Activated naive CD8-positive, alpha-beta T cell treated with anti-CD3 and anti-CD28 coated beads for 36 hours (primary cell): ENCODE measurements at places on chromosomes 4 and X. TPM values are rescaled to one million over a fixed set of nuclear protein-coding genes. Genes with fewer than 3 reads are reported as not detected.

Gene SSX2
- not detected for total RNA-seq

Gene ATP1B4
- total RNA-seq, result not detected

Gene MAPK10
- not detected for total RNA-seq

Gene KLF8
- 1.6 TPM for total RNA-seq

Gene TCEAL5
- total RNA-seq, result not detected

Gene ANOS1
- not detected for total RNA-seq

Gene NSG1
- 4.7 TPM for total RNA-seq

- DNase-seq, result no peak
Measured at GRCh38 chr4:22857411-22857810, 164.7 kb downstream of the GBA3 start.

DNA sequence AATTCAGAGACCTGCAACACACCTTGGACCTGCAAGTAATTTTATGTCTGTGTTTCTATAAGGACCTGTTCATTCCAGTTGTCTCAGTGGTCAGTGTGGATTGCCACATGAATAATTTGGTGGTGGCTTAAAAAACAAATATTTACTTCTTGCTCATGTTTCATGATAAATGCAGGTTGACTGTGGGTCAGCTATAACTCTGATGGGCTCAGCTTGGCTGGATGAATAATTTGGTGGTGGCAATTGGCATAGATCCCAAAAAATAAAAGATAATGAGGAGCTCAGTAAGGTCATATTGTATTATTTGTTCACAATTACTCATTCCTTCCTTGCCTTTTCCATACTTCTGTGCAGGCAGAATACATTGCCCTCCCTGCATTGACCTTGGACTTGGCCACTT, 18.9 kb upstream of the SCRG1 start:
- no peak for DNase-seq

DNA sequence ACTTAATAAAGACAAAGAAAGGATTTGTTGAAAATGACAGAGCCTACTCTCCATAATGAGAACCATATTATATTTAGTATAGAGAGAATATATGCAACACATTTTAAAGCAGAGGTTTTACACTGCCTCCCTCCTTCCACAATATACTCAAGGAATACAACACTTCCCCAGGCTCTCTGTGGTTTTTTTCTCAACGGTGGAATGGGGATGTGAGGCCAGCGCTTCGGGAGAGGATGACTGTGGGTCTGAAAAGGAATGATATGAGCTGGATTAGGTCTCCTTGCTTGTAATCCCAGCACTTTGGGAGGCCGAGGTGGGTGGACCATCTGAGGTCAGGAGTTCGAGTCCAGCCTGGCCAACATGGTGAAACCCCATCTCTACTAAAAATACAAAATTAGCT, 348.7 kb upstream of the KLF3 start:
- no peak for DNase-seq

DNA sequence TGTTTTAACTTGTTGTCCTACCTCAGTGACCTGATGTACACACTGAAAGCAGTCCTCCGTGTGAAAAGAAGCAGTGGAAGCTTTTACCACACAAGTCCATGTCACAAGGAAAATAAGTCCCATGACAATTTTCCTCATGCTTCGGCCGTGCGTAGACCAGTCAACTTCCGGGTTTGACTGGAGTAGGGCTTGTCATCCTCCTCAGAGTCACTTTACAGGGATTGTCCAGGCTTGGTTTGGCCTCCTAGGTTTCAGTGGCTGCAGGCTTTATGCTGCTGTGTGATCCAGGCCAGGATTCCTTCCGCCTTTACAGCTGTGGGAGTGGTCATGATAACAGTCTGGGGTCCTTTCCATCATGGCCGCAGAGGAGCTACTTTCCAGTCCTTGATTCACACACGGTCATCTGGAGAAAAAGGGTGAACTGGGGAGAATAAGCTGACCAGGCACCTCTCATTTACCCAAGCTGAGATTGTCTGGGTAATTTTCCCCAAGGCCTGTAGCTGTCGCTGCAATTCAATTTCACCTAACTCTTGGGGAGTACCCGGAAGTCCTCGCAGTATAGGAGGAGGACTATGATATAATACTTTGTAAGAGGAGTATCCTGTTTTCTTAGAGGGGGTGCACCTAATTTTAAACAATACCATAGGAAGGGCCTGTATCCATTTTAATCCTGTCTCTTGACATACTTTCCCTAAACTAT, 206.1 kb upstream of the KLF8 start:
- no peak for DNase-seq

GRCh38 chr4:8316251-8316771, 46.8 kb downstream of the HTRA3 start:
- DNase-seq, result no peak

DNA sequence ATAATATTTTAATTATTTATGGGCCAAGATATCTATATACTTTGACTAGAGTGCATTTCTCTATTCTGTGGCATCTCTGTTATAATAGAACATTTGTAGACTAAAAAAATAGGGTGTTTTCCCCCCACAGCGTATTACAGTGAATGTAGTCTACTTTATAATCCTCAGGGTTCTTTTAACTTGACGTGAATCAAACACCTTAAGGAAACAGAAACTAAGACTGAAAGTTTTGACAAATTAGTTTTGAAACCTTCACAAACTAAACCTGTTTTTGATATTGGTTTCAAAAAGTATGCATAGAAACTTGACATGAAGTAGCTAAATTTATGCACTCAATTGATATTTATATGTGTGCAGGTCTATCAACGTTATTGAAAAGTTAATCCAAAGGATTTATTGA, 1963.1 kb upstream of the TENM3 start:
- DNase-seq, result no peak

DNA sequence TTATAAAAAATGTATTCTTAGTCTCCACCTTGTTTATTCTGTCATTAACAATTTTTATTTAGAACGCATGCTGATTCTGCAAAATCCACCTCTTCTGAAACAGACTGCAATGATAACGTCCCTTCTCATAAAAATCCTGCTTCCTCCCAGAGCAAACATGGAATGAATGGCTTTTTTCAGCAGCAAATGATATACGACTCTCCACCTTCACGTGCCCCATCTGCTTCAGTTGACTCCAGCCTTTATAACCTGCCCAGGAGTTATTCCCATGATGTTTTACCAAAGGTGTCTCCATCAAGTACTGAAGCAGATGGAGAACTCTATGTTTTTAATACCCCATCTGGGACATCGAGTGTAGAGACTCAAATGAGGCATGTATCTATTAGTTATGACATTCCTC, 75.6 kb upstream of the SMARCA5 start:
- DNase-seq, result no peak

DNA sequence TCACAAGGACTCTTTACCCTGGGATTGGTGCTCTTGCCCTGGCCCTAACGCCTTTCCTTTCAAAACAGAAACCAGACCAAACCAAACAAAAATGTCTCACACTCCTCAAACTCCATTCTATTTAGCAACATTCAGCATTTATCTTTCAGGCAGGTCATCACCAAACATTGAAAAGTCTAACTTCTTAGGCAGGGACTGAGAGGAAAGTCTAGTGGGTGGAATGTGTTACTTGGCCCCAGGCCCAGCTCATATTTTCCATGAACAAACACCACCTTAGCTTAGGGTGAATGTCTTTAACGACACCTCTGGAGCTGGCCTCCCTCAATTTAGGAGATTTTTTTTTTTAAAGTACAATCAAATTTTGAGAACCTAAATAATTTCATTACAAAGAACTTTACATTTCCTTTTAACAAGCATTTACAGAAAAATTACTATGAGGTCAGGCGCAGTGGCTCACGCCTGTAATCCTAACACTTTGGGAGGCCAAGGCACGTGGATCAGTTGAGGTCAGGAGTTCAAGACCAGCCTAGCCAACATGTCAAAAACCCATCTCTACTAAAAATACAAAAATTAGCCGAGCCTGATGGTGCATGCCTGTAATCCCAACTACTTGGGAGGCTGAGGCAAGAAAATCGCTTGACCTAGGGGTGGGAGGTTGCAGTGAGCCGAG, 10.2 kb upstream of the N4BP2 start:
- peak; percentile 61 for DNase-seq

- no peak for DNase-seq
Measured at GRCh38 chr4:71466775-71467174, 128.0 kb downstream of the SLC4A4 start.

- DNase-seq, result no peak
Measured at GRCh38 chrX:140701480-140701879, 8.1 kb upstream of the LINC00632 start.

- no peak for DNase-seq
Measured at GRCh38 chr4:95155759-95156451, 392.9 kb downstream of the UNC5C start.

- DNase-seq, result no peak
Measured at GRCh38 chr4:53676402-53676871, 85.2 kb upstream of the LNX1 start.

GRCh38 chrX:130829526-130830515, 73.2 kb downstream of the ENOX2 start:
- no peak for DNase-seq

DNA sequence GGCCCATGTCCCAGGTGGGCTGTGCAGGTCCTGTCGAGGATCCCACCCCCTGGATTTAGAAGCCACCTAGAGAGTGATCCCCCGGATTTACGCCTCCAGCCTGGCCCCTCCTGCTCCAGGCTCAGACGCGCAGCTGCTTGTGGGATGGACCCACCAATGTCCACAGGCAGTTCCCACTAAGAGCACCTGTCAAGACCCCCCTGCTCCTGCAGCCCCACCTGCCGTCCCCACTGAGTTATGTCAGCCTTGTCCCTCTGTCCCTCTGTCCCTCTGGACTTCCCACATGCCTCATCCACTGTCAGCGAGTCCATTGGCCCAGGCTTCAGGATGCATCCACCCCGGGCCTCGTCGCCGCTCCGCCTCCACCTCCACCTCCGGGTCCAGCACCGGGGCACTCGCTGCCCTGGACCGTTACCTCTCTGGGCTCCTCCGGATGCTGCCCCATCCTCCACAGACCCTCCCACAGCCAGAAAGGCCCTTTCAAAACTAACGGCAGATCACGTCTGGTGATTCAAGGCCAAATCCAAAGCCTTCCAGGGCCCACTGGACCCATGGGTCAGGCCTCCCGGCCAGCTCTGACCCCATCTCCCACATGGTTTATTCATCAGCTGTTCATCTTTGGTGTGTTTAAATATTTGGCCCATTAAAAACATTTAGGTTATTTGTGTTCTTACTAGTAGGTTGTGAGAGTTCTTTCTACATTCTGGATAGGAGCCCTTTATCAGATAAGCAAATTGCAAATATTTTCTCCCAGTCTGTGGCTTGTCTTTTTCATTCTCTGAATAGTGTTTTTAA, 28.3 kb downstream of the HTRA3 start:
- DNase-seq, result no peak

- DNase-seq, result no peak
Measured at GRCh38 chrX:22032506-22032905, 381 bp downstream of the PHEX start.
